ENCODE measurements at places on chromosomes 4 and X. TPM values are rescaled to one million over a fixed set of nuclear protein-coding genes. Genes with fewer than 3 reads are reported as not detected.

- DNase-seq, result no peak
Measured at GRCh38 chr4:103449296-103450023, 251.3 kb upstream of the CENPE start.

- no peak for DNase-seq
Measured at GRCh38 chr4:106809076-106809475, 227.0 kb downstream of the DKK2 start.

Gene GATA1
- total RNA-seq, result 0.22 TPM

DNA sequence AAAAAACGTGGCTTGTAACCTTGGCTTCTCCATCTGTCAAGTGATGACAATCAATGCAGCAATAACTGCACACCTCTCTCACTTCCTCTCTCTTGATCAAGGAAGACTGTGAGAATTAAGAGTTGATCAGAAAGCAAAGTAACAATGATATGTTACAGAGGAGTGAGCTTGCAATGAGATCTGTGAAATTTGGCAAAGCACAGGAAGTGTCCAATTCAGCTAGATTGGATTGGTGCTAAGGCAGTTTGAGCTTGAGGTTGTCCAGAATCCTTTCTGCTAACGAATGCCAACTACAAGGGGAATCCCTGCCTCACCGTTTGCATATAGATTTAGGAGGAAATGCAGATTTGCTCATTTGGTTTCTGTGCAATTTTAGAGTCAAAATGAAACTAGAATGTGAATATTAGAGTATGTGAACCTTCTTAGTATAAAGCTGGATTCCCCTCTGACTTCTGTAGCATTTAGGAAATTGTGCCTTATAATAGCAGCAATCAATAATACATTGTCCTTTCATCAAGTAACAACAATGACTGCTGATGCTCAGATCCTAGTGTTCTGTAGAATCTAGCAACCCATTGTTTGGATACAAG, 346.4 kb downstream of the PTTG2 start:
- DNase-seq, result peak; percentile 59

GRCh38 chrX:39613482-39613995, 484.2 kb downstream of the BCOR start:
- DNase-seq, result no peak

- no peak for DNase-seq
Measured at GRCh38 chrX:14076639-14077038, 46.9 kb upstream of the GEMIN8 start.

GRCh38 chr4:15781427-15782095, 3.4 kb downstream of the CD38 start:
- peak; percentile 53 for DNase-seq

GRCh38 chrX:39765327-39765726, 332.4 kb downstream of the BCOR start:
- no peak for DNase-seq

GRCh38 chr4:75412746-75413145, 101.5 kb downstream of the RCHY1 start:
- no peak for DNase-seq

Data from activated T-cell treated with anti-CD3 and anti-CD28 coated beads, Interleukin-2, amount 50 U/mL, for 72 hours (primary cell).